ENCODE measurements at places on chromosomes 4 and X.

DNA sequence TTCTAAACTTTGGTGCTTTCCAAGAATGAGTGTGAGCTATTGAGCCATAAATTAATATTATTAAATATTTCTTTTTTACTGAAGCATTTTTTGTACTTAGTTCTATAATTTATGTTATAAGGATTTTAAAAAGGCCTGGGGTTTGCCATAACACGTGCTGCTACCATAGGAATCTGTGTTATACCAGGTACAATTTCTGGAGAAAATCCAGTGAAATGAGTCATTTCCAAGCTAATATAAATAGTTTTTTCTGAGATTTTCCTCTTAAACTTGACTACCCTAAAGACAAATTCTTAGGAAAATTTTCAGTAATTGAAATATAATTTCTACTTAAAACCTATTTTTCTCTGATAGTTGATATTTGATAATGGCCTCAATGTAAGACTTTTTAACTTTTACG is 130.8 kb downstream of the TLL1 start:
- no peak for DNase-seq

GRCh38 chr4:150178161-150178560 is 99.9 kb downstream of the DCLK2 start:
- DNase-seq: peak; percentile 35

GRCh38 chrX:154136627-154137161 is 7.3 kb upstream of the OPN1LW start:
- no peak for DNase-seq

- DNase-seq: no peak
Measured at GRCh38 chrX:40579900-40580536, 752 bp upstream of the ATP6AP2 start.

GRCh38 chr4:3530051-3530450 is 2.2 kb downstream of the LRPAP1 start:
- no peak for DNase-seq

GRCh38 chr4:891747-892146 is 40.4 kb downstream of the GAK start:
- no peak for DNase-seq

DNA sequence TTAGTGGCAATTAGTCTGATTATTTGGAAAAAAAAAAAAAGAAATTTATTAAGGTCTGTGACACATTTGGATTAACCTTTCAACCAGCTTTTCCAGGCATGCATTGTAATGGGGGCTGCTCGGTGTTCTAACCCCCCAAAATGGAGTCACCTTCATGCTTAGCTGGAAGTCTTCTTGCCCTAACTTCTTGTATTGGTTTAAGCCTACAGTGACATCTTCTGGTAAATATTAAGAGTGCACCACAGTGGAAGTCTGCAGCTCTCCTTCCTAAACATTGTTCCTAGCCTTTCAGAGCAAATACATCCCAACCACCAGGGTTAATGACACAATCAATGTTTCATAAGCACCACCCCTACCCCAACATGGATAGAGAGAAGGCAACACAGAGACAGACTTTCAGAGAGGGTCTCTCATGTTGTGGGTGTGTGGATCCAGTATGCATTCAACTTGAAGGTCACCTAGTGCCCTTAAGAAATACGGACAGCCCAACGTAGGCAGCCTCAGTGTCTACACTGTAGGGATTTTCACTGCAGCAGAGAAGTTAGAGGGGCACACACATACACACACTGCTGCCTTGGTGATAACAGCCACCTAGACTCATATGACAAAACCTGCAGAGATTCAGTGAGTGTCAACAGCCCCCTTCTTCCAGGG is 142.9 kb upstream of the MBNL3 start:
- DNase-seq: no peak

- no peak for DNase-seq
Measured at GRCh38 chr4:116005037-116005805, 891.8 kb upstream of the NDST4 start.

DNA sequence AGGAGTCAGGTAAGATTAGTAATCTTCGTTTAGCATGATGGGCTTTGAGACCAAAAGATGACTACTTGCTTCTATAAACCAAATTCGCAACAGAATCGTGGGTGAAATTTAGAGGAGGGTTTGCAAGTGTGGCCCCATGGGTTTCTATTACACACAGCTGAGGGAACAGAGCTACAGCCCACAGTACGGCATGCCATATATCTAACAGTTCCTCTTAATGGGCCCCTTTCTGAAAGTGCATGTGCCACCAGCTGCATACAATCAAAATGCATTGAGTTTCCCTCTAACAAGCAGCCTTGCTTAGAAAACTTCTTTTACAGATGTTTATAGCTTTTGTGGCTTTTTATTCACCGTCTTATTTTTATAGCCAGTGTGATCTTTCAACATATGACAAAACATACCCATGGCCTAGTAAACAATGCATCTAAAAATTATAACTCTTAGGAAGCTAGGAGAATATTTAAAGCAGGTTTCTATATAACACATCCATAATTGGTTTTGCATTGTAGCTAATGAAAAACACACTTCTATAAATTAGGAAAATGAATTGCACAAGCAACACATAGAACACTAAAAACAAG is 202.1 kb downstream of the PRDM5 start:
- DNase-seq: no peak

GRCh38 chr4:139015948-139016471 is 429 bp downstream of the NOCT start:
- DNase-seq: no peak

- no peak for DNase-seq
Measured at GRCh38 chr4:126687655-126688358, 945.0 kb upstream of the INTU start.

DNA sequence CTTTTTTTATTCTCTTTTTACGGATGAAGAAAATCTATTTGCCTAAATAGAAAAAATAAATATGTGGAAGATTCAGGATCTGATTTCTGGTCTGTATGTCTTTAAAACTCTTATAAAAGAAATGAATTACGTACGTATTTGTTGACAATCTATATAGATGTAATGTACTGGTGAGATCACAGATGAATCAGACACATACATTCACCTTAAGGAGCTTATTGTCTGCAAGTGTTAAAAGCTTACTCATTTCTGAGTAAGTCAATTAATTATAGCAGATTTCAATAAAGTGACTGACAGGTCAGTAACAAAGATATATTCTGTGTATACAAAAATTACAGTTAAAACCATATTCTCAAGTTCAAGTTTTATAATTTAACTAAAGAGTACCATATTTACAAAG is 66.6 kb upstream of the NAF1 start:
- no peak for DNase-seq

DNA sequence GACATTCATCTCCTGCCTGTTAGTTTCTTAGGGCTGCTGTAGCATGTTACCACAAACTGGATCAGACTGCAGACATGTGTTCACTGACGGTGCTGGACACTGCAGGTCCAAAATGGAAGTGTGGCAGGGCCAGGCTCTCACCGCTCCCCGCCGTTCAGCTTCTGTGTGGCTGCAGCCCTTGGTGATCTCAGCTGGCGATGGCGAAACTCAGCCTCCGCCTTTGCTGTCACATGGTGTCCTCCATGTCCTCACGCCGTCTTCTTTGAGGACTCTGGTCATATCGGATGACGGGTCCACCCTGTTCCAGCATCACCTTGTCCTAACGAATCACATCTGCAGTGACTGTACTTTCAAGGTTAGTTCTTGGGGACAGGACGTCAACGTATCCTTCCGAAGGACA is 25.9 kb upstream of the HELT start:
- no peak for DNase-seq

DNA sequence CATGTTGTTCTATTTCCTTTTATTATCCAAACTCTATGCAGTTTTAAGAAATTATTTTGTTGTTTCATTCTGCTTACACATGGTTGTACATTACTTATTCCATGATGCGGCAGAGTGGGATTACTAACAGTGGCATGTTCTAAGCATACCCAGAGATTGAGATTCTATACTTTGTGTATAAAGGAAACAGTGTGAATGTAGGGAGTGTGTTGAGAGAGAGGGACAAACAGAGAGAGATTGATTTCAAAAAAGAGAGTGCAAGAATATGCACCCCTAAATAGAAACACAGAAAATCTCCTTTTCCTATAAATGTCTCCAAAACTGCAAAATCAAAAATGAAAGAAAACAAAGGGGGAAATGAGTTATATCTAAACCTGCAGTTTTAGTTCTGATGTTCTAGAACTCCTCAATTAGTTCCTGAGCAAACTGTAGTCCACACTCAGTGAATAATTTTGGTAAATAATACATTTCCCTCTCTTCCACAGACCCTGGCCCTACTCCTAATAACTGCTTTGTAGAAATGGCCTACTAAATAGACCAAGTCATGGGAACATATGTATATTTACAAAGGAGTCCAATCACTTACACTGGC is 31.0 kb downstream of the SLC9B1 start:
- DNase-seq: no peak

- peak; percentile 79 for DNase-seq
Measured at GRCh38 chr4:86594559-86595425, 677 bp downstream of the PTPN13 start.

- DNase-seq: no peak
Measured at GRCh38 chr4:175639346-175639745, 172.7 kb downstream of the GPM6A start.

DNA sequence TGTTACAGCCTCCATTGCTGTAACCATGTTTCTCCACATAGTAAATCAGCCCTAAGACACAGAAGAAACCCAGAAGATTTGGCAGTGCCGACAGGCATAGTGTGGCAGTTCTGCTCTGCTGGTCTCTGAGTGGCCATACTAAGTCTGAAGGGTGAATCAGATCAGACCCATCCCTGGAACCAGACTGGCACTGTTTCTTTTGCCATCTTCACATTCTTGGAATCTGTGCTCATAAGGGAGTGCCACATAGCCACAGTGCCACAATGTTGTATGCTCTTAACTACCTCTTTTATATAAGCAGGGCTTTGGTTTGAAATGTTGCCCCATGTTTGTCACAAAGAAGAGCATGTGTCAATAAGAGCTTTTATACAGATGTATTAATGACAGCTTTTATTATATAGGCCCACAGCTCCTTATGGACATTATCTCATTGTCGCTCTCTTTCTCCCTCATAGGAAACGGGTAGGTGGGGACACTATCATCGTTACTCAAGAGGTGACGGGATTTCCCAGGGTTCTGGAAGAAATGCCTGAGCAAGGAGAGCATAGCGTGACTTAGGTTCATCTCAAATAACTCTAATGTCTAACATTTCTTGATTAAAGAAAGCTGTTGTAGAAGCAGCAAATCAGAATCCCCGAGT is 128.2 kb downstream of the CBR4 start:
- no peak for DNase-seq
